ENCODE measurements at places on chromosomes 4 and X.

- H3K4me1 ChIP-seq, result no peaks in the 10 kb centered on the region
- H3K27ac ChIP-seq, result no peak overlapping the region
- H3K27me3 ChIP-seq, result no peaks in the 10 kb centered on the region
- H3K36me3 ChIP-seq, result no peaks in the 10 kb centered on the region
- H3K4me3 ChIP-seq, result no peak overlapping the region
Observed at GRCh38 chr4:165986956-165987698, 114.1 kb downstream of the TLL1 start.

DNA sequence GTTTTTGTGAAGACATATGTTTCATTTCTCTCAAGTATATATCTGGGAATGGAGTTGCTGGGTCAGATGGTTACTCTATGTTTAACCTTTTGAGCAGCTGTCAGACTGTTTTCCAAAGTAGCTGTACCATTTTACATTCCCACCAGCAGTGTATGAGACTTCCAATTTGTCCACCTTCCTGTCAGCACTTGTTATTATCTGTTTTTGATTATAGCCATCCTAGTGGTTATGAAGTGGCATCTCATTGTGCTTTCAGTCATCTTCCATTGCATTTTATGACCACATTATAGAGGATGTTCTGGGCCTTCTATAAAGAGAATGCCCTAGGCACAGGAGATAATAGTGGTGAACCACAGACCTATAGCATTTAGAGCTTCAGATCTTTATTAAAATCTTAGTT lies 39.2 kb downstream of the CLCN4 start:
- H3K36me3 ChIP-seq, result no peaks in the 10 kb centered on the region
- no peak overlapping the region for H3K4me3 ChIP-seq
- no peak overlapping the region for H3K27ac ChIP-seq
- no peaks in the 10 kb centered on the region for H3K4me1 ChIP-seq

- DNase-seq, result no peak
- H3K27ac ChIP-seq, result no peak overlapping the region
- no peaks in the 10 kb centered on the region for H3K4me1 ChIP-seq
Observed at GRCh38 chrX:20746690-20747089, 480.0 kb upstream of the RPS6KA3 start.

DNA sequence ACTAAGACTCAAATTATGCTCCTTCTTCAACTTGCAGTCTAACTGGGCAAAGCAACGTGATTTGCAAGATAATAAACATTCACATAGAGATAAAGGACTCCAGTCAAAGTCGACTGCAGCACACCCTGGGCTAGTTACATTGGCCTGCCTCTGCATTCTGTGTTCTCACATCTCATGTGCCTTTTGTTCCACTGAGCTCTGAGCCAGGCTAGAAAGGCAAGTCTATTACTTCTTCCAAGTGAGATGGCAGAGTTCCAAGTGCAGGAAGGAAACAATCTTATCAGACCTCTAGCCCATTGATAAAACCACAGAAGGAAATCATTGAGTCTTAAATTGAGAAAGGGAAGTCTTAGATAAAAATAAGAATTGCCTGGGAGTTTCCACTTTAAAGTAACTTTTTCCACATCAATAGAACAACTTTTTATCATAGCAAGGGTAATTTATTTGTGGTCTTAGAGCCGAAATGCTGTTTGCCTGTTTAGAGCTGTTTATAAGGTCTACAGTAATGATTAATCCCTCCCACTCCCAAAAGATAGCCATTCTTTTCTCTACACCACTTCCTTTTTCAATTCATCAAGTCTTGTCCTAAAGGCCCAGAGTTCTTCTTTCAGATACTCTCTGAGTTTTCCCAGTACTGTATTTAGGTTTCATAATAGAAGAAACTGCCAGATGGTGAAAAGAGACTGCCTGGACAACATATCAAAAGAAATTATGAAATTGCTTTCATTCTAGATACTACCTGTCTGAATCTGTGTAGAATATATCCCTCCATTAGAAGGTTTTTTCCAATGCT lies 200.2 kb downstream of the GUCY2F start:
- no peaks in the 10 kb centered on the region for H3K36me3 ChIP-seq
- DNase-seq, result no peak
- H3K27ac ChIP-seq, result no peak overlapping the region
- H3K27me3 ChIP-seq, result no peaks in the 10 kb centered on the region

DNA sequence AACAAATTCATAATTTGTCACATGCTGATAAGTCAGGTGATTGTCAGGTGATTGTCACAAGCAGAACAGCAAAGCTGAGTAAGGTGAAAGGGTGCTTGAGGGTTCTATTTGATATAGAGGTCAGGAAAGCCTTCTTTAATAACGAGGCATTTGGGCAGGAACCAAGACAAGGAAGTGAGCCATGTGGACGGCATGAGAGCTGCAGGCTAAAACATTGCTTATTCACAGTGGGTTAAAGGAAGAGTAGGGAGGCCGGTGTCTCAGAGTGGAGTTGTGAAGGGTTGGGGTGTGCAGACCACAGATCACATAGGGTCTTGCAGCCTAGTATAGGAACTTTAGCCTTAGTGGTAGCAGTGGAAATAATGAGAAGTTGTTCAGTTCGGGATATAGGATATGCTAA lies 31.3 kb upstream of the CYP2U1 start:
- H3K4me3 ChIP-seq, result no peak overlapping the region
- H3K27ac ChIP-seq, result no peak overlapping the region
- H3K36me3 ChIP-seq, result peaks cover 14% of the 10 kb centered on the region
- peaks cover 10% of the 10 kb centered on the region for H3K4me1 ChIP-seq
- no peaks in the 10 kb centered on the region for H3K27me3 ChIP-seq
- no peak for DNase-seq

DNA sequence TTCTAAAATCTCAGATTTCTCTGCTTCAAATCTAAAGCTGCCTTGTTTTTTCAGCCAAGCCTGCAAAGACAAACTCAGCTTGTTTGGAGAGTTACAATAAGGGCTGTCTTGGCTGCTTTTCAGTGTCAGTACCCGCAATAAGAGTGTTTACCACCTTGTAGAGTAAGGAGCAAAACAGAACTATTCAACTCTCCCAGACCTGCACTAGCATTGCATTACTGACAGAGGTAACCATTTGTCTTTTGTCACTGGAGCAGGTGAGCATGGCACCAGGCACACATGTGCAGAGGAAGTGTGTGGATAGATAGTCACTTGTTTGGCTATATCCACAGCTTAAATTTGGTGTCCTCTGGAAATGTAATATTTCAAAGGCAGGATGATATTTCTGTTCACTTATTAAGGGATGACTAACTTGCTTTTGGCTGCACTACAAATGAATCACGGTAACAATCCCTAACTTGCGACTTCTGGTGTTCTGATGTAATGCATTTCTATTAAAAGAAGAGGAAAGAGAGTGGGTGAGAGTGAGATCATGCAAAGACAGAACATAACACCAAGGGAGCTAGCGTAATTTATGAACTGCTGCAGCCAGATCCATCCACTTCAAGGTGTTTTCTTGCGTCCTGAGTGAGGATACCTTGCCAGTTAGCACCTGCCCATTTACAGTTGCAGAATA lies 38.6 kb downstream of the PTCHD1 start:
- H3K27me3 ChIP-seq, result no peaks in the 10 kb centered on the region
- no peaks in the 10 kb centered on the region for H3K4me1 ChIP-seq
- no peak overlapping the region for H3K27ac ChIP-seq
- no peak overlapping the region for H3K4me3 ChIP-seq

DNA sequence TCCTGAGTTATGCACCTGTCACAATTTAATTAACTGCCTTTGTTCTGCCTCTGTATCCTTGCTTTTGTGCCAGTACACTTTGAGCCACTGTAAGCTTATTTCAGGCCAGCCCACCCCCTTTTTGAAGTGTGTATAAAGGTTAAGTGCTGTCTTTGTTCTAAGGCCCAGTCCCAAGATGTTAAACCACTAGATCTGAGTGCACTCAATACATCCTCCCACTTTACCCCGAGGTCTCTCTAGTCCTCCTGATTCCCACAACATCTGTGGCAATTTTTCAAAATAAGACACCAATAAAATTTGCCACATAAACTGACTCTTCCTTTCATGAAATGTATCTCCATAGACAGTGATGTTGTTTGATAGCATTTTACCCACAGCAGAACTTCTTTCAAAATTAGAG lies 124.1 kb upstream of the SPIN4 start:
- no peaks in the 10 kb centered on the region for H3K4me1 ChIP-seq
- H3K36me3 ChIP-seq, result no peaks in the 10 kb centered on the region
- no peak for DNase-seq
- no peak overlapping the region for H3K4me3 ChIP-seq
- H3K27me3 ChIP-seq, result no peaks in the 10 kb centered on the region

DNA sequence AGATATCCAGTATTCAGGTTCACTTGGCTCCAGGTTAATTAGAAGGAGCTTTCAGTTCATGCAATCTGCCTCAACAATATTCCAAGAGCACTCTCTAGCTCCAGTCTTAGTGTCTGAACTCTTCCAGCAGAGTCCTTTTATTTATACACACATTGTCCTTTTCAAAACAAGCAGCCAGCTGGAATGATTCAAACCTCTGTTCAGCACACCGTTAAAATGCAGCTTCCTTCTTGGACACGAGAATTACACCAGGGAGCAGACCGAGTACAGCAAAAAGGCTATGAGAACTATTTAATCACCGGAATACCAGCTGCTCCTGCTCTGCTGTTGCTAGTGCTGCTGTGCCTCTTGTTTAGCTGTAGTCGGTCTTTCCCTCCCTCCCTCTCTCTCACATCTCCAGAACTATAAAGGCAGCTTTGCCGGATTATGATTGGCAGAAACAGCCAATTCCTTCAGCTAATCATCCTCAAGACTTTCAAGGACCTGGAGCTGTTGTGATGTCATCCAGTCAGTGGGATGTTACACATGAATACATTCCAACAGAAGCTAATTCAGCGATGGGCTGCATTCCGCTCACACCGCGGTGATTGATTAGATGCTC lies at the start of gene NDST4:
Gene NDST4 (minus strand): TSS at position 115 of the 601 bp plus-strand sequence. CDS start 36,584 bp downstream, outside the sequence.
- H3K4me3 ChIP-seq, result no peak within 1 kb of the TSS
- no peak for DNase-seq
- no peaks in the 10 kb centered on the region for H3K27me3 ChIP-seq
- no peak within 1 kb of the TSS for H3K27ac ChIP-seq
- no peaks in the 10 kb centered on the region for H3K4me1 ChIP-seq

DNA sequence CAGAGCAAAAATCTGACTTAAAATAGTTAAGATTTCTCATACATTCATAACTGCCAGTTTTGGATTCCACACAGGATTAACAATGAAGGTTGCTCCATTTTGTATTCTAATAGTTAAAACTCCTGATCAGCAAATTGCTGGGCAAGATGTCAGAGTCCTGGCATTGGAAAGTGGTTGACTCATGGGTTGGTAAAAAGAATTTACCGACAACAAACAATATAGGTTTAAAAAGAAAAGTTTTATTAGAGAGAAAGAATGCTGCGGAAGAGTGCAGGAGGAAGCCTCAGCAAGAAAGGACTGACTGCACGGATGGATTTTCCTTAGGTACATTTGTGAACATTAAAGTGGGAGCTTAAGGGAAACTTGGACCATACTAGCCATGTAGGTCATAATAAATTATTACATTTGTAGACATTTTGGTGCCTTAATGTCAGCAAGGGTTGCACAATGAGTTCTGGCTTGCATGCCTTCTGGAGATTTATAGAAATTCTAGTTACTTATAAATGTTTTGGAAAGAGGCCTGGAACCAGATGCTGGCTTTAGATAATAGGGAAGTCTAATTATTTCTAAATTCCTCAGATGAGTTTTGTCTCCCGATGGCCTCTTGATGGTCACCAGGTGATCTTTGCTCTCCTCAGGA lies 25.4 kb upstream of the IL2 start:
- no peaks in the 10 kb centered on the region for H3K27me3 ChIP-seq
- no peak overlapping the region for H3K27ac ChIP-seq
- H3K4me3 ChIP-seq, result no peak overlapping the region
- DNase-seq, result no peak
- H3K36me3 ChIP-seq, result no peaks in the 10 kb centered on the region

- DNase-seq, result no peak
- no peaks in the 10 kb centered on the region for H3K4me1 ChIP-seq
- H3K36me3 ChIP-seq, result no peaks in the 10 kb centered on the region
Observed at GRCh38 chr4:148787285-148787684, 345.1 kb upstream of the NR3C2 start.

- no peak overlapping the region for H3K27ac ChIP-seq
- no peaks in the 10 kb centered on the region for H3K36me3 ChIP-seq
- H3K4me1 ChIP-seq, result peaks cover 21% of the 10 kb centered on the region
- H3K4me3 ChIP-seq, result no peak overlapping the region
- DNase-seq, result no peak
Observed at GRCh38 chr4:5052726-5053425, 1.6 kb downstream of the STK32B start.

- no peaks in the 10 kb centered on the region for H3K4me1 ChIP-seq
- no peak overlapping the region for H3K27ac ChIP-seq
- H3K36me3 ChIP-seq, result no peaks in the 10 kb centered on the region
- no peak overlapping the region for H3K4me3 ChIP-seq
- no peaks in the 10 kb centered on the region for H3K27me3 ChIP-seq
Observed at GRCh38 chr4:126838941-126839679, 793.6 kb upstream of the INTU start.

DNA sequence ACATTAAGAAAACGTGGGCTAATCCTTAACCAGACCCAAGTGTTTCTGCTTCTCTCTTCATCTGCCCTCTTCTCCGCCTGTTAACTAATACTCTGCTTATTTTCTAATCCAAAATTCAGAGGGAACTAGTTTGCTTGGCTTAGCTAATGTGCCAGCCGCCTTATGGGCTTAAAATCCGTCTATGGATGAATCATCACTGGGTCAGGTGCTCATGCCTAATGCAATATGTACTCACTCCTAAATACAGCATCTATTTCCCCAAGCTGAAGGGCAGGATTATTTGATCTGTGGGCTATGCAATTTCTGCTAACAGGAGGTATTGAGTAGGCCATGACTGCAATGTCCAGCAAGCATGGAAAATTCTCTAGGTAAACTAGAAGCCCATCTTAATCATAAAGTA lies 12.4 kb downstream of the DYNLT3 start:
- H3K27ac ChIP-seq, result no peak overlapping the region
- H3K27me3 ChIP-seq, result no peaks in the 10 kb centered on the region
- H3K36me3 ChIP-seq, result peaks cover 4% of the 10 kb centered on the region
- no peaks in the 10 kb centered on the region for H3K4me1 ChIP-seq
- DNase-seq, result no peak

DNA sequence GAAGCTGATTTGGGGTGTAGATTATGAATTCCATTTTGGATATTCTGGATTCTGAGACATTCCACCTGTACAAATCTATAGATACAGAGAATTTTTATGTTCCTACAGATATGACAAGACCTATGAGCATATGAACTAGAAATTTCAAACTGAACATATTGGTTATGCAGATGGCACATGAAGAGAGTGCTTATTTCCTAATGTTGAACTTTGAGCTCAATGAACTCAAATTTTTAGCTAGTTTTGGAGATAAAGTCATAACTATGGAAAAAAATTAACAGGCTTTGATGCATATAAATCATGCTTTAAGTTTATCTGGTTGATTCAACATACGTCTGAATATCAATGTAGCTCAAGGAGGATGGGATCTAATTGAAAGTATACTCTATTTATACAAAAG lies 8.9 kb downstream of the CHIC2 start:
- peaks cover 56% of the 10 kb centered on the region for H3K4me1 ChIP-seq
- no peak overlapping the region for H3K27ac ChIP-seq
- H3K4me3 ChIP-seq, result no peak overlapping the region

DNA sequence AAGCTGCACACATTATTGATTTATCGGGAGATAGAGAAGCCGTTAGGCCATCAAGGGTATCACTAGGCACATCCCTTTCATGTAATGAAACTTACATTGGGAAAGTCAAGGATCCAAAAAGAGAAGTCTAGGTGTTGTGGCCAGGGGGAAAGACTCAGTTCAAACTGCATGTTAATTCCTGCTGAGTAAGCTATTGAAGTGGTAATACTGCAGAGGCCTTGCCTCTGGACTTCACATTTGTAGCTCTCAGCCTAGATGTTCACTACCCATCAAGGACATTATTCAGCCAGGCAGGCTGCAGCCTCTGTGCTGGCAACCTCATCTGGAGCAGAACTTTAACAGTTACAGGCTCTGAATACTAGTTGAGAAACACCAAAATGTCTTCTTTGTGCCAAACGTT lies 2094.5 kb upstream of the AGA start:
- H3K4me3 ChIP-seq, result no peak overlapping the region
- no peaks in the 10 kb centered on the region for H3K27me3 ChIP-seq
- no peaks in the 10 kb centered on the region for H3K36me3 ChIP-seq
- no peak for DNase-seq
- no peak overlapping the region for H3K27ac ChIP-seq
